ENCODE measurements at places on chromosomes 5 and 9.

DNA sequence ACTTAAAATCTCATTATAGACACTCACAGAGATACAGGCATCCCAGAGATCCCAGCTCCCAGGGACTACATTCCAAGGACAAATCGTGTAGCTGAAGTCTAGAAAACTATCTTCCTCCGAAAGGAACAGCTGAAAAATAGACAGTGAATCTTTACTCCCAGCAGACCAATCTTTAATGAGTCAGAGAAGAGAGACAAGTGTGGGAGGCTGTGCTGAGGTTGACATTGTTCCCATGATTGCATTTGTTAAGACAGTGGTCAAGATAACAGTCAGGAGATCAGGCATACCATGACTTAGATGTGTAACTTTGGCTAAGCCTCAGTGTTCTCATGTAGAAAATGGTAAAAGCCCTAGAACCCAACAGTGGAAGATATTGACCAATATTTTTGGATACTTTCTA lies 120.7 kb downstream of the PAPPA start:
- no peak for DNase-seq

- no peak for DNase-seq
Observed at GRCh38 chr5:1943481-1943880, 60.8 kb upstream of the IRX4 start.

GRCh38 chr9:76932757-76933156 lies 26.8 kb upstream of the PRUNE2 start:
- no peak for DNase-seq

- DNase-seq: no peak
Observed at GRCh38 chr5:170368586-170368985, 20.6 kb downstream of the KCNMB1 start.

DNA sequence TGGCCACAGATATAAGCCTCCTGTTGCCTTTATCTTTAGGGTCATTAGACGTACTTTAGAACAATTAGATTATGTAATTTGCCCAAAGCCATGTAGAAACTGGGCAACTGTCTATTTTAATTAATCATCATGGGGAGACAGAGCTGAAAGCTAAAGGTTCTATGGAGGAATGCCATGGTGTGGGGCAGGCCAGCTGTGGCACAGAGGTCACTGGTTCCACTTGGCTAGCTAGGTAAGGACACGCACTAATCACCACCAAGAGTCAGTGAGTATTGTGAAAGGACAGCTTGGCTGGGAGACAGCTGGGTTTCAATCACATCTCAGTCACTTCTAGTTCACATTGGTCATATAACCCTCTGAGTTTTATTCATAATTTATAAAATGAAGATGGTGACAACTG lies 81.7 kb downstream of the HMHB1 start:
- DNase-seq: no peak

GRCh38 chr5:3602785-3603502 lies 7.3 kb downstream of the IRX1 start:
- no peak for DNase-seq

DNA sequence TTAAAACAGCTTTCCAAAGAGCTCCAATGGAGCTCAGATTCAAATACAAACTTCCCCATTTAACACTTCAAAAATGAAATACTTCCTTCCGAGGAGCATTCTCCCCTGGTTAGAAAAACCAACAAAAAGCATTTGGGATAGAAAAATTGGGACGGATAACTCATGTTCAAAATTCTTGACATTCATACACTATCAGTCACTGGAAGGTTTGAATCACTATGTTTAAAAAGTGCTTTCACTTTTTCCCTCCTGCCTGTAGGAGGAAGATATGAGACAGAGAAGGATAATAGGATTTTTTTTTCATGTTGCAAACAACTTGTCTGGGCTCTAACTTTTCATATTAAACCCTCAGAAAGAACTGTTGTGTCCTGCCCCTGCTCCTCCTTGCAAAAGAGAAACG lies 412.0 kb downstream of the ACTL7B start:
- no peak for DNase-seq

DNA sequence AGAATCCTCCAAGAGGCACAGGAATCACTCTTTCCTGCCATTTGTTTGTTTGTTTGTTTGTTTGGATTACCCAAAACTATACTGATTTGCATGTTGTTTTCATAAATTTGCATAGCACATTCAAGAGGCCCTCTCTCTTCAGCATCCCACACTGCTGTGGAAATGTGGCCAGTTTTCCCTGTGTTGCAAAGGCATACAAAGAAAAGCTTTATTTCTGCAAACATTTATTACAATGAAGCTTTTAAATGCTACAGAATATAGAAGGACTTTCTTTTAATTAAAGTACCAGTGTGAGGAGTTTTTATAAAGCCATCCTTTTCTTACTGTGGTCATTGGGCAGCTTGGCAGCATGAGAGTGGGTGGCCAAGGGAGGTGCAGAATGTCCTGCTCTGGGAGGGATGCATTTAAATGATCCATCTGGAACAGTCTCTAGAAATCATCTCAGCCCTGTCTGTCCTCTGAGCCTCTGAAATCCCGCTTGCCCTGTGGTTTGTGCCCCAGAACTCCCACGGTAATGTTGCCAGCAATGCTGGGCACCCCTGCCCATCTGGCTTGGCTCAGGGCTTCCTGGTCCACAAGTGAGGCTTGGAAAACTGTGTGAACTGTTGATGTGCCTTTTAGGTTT lies 356.8 kb upstream of the KIF2A start:
- no peak for DNase-seq

- DNase-seq: no peak
Observed at GRCh38 chr9:122355336-122355875, 15.4 kb upstream of the PTGS1 start.

DNA sequence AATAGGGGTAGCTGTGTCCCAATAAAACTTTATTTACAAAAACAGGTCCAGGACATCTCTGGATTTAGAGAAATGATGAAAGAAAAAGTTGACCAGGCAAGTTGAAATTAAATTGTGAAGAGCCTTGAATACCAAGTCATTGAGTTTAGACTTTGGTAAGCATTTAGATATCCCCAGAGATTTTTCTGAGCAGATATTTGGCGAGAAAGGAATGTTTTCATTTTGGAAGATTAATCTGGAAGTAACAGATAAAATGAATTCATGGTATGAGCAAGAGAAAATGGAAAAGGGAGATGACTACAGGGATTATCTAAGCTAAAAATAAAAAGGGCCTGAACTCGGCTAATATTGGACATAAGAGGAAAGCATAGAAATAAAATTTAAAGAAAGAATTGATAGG lies 157.6 kb downstream of the ACTL7B start:
- DNase-seq: no peak

DNA sequence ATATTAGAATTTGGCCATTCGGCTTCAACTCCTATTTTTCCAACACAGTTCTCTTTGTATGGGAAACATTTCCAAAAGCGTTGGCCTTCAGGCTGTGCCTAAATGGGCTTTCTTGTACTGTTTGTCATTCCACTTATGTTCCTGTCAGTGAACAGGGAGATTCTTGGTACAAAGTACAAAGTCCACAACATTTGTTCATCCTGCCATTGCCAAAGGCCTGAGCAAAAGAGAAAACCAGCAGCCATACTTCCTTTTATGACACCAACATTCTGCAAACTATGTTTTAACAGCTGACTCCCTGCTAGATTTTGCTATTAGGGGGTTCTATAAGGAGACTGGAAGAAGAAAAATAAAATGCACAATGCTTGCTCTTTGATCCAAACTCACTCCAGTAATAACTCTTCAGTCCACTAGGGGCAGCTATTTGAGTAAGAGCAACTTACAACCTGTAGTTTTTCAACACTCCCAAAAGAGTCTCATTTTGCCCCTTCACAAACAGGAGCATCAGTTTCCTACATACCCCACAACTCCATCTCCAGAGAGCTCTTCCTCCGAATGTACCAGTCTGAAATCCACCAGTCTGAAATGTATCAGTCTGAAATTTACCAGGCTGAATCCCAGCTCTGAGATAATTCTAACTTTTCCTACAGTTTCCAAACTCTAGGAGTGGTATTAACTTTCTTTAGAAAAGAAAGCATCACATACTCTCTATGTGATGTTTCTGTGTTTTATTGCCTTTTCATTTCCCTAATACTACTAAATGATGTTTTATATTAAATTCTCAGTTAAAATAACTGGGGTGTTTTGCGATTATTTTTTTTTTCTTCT lies 693.8 kb downstream of the DNAH5 start:
- no peak for DNase-seq

GRCh38 chr5:56402266-56403220 lies 169.4 kb upstream of the ANKRD55 start:
- no peak for DNase-seq

GRCh38 chr5:170303549-170303948 lies 6.0 kb upstream of the LCP2 start:
- no peak for DNase-seq

DNA sequence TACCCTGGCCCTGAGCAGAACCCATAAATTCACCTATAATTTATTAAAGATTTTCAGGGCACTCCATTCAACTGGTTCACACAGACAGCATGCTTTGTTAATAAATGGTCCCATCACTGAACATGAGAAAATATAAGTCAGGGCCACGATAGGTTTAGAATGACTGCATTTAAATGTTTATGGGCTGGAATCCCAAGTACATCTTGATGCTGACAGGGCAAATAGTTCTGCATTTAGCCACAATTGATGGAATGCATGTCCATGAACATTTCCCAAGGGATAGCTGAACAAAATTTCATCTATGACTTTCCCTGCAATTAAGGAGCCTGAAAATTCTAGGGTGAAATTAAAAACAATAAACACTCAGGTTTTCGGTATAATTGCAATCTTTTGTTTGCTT lies 124.5 kb downstream of the CAAP1 start:
- DNase-seq: no peak

DNA sequence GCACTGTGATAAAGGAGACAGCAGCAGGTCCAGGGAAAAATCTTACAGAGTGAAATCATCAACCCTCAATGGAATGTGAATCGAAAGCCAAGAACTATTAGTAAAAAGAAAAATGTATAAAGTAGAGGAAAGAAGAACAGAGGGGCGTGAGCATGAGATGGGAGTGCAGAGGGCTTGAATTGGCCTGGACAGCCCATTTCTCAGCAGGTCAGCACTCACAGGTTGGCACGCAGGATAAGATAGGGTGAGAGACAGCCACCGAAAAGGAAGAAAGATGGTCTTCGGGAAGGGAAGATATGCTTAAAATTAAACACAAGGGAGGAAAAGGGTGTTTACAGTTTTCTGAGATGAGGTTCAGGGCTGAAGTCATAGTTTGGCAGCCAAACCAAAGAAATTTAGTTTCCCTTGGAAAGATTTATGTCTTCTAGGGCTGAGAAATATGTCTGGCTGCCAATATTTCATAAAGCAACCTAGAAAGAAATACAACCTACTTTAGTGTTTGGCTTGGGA lies 524.7 kb downstream of the SPATA31D1 start:
- no peak for DNase-seq

All from stimulated activated CD4-positive, alpha-beta T cell treated with anti-CD3 and anti-CD28 coated beads, Interleukin-15, amount 100 ng/mL, for 1 hour (primary cell).